Uterine smooth muscle cell (primary cell): ENCODE measurements at places on chromosomes 16 and 17. TPM values are rescaled to one million over a fixed set of nuclear protein-coding genes. Genes with fewer than 3 reads are reported as not detected.

The CACNG1 gene
- not detected in 2 replicates for total RNA-seq

The USP6 gene
- total RNA-seq: under 0.01 TPM in 2 replicates

The CRYM gene
- total RNA-seq: 2.2 and 4.4 TPM in 2 replicates

The CLEC19A gene
- total RNA-seq: not detected in 2 replicates

The TBC1D16 gene
- 23.8 and 47.5 TPM in 2 replicates for total RNA-seq

The RARA gene
- 4.8 and 5.2 TPM in 2 replicates for total RNA-seq

The ADAD2 gene
- total RNA-seq: not detected in 2 replicates

The TSPOAP1 gene
- total RNA-seq: 0.44 and 4.0 TPM in 2 replicates

The CDH16 gene
- not detected in 2 replicates for total RNA-seq

The PRSS27 gene
- total RNA-seq: 0.66 and 0.75 TPM in 2 replicates

The EPX gene
- total RNA-seq: not detected in 2 replicates

The IGFALS gene
- total RNA-seq: under 0.01 and 0.50 TPM in 2 replicates
